ENCODE measurements at places on chromosomes 1 and 21.

- no peak for DNase-seq
These were observed 3.7 kb upstream of the AMIGO1 start for GRCh38 chr1:109513110-109513710.

DNA sequence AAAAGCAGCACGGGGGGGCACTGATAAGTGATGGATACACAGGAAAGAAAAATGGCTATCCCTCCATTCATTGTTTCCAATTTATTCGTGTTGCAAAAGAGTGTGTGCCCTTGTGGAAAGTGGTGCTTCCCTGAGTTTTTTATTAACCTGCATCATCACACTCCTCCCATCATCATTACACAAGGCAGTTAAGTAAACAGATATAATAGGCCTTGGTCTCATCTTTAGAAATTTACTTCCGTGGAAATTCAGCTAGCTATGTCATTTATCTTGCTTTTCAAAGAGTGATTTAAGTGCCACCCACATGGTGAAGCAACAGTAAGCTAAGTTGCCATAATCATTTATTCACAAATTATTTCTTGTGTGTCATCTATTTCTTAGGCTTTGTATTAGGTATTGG, 473.3 kb downstream of the NEGR1 start:
- no peak for DNase-seq

DNA sequence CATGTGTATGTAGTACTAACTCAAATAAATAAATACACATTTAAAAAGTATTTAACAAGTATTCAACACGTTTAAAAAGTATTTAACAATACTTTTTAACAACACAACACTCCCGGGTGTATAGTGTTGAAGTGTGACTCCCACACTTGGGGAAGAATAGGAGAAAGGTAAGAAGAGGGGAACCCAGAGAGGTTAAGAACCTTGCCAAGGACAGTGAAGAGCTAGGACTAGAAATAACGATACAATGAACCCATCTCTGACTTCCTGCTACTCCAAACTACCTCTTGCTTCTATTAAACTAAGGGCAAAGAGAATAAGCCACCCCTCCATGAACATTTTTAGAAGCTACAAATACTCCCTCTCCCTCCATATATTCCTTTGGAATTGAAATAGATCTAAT, 1.7 kb upstream of the GFI1 start:
- no peak for DNase-seq

DNA sequence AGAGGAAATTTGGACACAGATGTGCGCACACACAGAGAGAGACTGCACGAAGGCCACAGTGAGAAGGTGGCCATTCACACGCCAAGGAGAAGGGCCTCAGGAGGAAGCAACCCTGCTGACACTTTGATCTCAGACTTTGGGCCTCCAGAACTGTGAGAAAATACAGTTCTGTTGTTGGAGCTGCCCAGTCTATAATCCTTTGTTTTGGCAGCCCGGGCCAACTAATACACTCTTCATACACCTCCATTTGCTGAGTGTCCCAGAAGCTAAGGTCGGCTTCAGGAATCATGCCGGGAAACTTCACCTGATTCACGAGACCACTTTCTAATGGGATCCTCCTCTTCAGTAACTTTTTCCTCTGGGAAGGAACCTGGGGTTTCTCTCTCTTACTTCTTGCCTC, 23.2 kb downstream of the HUNK start:
- DNase-seq, result no peak

DNA sequence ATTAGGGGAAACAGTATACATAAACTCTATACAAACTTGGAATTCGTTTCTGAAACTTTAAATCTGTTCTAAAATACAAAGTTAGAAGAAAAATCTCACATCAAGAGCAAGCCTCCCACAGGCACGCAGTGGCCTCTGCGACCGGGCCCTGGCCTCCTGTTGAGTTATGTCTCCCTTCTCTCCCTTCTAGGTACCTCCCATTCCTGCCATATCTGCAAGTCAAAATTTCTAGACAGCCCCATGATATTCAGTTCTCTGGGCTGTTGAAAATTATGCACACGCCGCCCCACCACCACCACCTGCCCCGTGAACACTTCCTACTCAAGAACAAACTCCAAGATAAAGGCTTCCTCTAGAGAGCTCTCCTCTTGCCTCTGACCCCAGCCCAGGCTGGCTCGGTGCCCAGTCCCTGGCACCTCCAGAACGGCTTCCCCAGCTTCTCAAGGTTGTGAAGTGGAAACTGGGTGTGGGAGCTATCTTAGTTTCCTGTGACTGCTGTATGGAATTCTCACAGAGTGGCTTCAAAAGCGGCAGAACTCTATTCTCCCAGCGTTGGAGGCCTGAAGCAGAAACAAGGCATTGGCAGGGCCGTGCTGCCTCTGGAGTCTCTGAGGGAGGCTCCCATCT, 37.7 kb upstream of the LRP8 start:
- DNase-seq, result no peak

DNA sequence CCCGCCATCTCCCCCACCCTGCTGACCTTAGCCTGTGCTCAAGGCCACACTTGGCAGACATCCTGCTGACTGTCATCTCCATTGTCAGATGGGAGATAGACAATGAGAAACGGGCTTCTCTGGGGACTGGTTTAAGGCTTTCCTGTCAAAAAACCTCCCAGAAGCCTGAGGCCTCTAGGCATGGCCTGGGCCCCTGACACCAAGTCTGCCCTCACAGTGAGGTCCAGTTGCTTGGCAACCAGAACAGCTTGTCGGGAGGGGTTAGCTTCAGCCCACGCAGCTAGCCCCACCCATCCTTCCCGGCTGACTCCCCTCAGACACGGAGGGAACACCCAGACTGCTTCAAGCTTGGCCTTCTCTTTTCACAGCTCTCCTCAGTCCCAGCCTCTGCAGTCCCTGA, 11.0 kb downstream of the PLEKHA6 start:
- DNase-seq, result no peak

DNA sequence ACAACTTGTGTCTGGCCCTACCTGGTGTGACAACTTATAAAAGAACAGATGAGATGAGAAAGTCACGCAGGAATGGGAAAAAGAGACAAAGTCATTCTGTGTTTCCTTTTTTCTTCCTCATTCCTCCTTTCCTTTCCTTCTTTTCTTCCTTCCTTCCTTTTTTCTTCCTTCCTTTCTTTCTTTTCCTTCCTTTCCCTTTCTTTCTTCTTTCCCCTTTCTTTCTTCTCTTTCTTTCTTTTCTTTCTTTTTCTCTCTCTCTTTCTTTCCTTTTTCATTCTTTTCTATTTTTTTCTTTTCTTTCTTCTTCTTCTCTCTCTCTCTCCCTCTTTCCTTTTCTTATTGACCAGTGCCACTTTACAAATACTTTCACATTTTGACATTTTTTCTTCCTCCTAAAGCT, 239.7 kb downstream of the ATG4C start:
- DNase-seq, result no peak

DNA sequence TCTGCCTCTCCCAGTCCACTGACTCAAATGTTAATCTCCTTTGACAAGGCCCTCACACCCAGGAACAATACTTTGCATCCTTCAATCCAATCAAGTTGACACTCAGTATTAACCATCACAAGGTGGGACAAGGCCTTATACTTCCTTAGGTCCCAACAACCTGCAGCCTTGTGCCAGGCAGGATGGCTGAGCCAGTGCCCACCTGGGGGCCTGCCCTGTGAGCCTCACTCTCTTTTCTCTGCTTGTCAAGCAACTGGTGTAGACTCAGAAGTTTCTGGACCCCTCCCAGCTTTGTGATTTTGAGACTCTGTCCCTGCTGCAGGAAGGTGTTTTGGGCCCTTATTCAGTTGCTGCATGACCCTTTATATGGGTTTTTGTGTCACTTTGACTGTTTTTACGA, 310.0 kb upstream of the C1orf174 start:
- no peak for DNase-seq

DNA sequence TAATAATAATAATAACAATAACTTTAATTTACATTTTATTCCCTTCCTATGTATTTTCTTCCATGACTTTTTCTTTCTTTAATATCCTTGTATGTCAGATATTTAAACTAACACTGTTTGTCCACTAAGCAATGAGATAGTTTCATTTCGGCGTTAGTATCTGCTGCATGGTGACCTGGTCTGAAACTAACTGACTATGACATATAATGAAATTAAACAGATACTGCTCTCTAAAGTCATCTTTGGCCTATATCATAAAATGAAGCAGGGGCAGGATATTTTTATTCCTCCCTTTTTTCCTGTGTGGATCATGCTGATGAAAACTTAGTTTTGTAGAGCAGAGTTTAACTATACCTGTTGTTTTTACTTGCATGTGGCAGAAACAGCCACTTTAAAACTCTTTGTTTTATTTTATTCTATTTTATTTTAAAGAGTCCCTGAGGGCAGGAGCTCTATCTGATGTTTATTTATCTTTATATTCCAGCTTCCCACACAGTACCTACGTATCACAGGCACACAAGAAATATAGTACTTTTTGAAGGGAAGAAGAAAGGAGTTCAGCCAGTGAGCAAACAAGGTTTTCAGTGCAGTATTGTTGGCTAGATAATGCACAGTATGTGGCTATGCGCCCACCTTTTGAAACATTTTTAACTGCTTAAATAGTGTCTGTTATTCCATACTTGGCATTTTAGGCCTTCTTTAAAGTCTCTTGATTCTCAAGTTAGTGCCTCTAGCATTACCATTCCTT, 165.6 kb downstream of the PHTF1 start:
- no peak for DNase-seq

GRCh38 chr1:209342441-209343175, 240.9 kb upstream of the CAMK1G start:
- no peak for DNase-seq

DNA sequence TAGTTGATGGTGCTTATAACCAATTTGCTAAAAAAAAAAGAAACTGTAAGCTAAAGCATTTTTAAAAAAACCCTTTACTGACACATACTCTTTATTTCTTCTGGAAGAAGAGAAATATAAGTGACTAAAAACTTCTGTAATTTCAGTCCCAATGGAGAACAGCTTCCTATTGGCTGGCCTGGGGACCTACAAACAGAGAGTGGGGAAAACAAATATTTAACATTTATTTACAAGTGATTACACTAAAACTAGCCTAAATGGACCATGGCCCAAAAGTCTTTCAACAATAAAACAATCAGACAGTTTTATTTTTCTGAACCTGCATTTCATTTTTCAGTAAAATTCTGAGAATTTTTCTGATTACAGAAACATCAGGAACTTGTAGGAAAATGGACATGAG, 15.2 kb downstream of the TARBP1 start:
- DNase-seq, result no peak

GRCh38 chr1:61241973-61242381, 159.6 kb downstream of the NFIA start:
- DNase-seq, result no peak

- DNase-seq, result no peak
These were observed 71.7 kb upstream of the JUN start for GRCh38 chr1:58855274-58856165.

DNA sequence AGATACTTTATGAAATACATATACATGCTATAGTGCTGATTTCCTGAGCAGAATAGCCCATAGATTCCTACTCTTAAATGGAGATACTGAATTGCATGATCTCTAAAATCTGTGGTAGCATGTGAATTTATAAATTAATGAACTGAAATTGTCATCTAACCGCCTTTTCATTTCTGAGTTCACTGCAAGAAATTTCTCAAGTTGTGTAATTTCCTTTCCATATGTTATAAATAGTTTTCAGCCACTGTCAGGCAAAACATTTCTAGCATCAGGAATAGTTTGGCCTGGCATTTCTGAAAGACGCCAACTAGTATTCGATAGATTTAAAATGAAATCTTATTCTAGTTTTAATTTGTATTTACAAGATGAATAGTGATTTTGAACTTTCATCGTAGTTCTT, 310.1 kb downstream of the USH2A start:
- DNase-seq, result no peak

DNA sequence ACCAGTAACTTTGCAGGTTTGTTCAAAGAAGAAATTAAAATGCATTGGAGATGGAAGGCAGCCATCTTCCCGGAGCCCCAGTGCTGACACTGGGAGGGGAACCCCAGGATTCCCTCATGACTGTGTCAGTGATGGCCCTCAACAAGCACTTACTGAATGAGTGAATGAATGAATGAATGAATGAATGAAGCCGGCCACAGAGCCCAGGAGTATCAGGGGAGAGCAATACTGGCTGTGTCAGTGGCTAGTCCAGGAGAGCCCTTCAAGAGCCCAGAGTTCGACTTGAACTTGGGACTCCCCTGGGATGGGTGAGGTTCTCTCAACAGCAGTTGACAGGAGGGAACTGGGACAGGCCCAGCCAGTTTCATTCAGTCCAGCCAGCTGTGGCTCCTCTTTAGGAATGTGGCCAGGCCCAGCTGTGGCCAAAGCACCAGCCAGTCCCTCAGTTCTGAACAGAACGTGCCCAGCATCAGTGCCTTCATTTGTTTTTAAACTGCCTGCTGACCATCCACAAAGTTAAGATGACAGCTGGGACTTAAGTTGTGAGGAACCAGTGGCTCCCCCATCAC, 9.2 kb upstream of the ERG start:
- DNase-seq, result no peak

GRCh38 chr1:31736675-31737074, 27.5 kb downstream of the ADGRB2 start:
- DNase-seq, result no peak

DNA sequence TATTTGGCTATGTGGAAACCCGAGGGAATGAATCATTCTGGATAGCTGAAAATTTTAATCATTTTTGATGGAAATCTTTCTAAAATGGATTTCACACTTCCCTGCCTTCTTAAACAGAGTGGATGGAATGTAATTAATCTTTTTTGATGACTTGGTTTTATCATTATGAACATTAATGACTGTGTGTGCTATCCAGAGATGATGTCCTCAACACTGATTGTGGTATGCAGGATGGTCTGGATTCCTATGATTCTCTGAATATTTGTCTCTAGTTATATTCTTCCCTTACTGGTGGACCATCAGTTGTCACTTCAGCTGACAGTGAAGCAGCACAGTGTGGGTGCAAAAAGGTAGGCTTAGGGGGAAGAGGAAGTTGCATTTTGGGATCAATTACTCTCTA, 513.5 kb downstream of the LMO4 start:
- no peak for DNase-seq

DNA sequence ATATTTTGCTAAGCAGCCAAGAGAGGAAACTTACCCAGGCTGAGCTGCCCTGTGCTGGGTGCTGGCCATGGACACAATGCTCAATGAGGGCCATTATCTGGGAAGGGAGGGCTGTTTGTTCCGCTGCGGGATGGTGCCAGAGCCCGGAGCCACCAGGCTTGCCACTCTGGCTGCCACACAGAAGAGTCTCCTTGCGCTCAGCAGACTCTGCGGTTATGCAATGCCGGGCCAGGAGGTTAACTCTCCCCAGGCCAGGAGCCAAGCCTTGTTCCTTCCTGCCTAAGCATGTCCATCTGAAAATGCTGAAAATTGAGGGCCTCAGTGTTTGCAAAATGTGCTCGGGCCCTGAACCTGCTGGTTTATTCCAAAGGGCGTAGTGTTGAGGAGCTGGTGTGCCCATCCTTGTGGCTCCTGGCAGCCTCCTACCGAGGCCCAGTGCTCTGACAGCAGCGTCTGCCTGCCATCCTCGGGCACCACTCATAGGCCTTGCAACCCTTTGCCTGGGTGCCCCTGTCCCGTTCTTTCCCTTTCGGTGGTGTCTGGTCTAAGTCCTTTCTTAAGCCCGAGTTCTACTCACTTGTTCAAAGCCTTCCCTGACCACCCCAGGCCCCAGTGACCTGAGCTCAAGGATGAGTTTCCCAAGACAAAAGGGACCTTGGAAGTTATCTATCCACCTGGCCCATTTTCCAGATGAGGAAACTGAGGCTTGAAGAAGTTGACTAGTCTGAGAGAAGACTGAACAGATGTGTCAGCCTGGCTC, 133.8 kb upstream of the EDN2 start:
- DNase-seq, result no peak
